ENCODE measurements at places on chromosomes 3 and 15. TPM values are rescaled to one million over a fixed set of nuclear protein-coding genes. Genes with fewer than 3 reads are reported as not detected.

The A4GNT gene
- polyA plus RNA-seq: not detected

The ROBO2 gene
- polyA plus RNA-seq: 2.6 TPM

The LOXL1 gene
- 6.7 TPM for polyA plus RNA-seq

The TMEM44 gene
- 7.1 TPM for polyA plus RNA-seq

The MUC4 gene
- 1.3 TPM for polyA plus RNA-seq

The DCBLD2 gene
- polyA plus RNA-seq: 5.5 TPM

The CYP8B1 gene
- 0.02 TPM for polyA plus RNA-seq

The NPAP1 gene
- polyA plus RNA-seq: not detected

DNA sequence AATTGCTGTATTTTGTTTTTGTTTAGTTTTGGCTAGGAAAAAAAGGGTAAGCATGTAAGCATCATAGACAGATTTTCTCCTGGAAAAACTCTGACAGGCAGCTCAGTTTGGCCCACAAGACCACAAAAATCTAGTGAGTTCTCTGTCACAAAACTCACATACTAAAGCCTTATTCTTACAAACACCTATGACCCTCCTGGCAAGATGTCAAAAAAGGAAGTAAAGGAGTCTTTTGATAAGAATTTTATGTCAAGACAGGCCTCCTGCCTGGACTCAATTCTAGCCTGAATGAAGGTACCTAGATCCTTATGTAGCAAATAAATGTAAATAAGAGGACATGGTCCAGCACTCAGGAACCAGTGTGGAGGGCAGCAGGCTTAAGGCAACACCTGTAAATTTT is 668.3 kb upstream of the ZNF385D start:
- DNase-seq: no peak

DNA sequence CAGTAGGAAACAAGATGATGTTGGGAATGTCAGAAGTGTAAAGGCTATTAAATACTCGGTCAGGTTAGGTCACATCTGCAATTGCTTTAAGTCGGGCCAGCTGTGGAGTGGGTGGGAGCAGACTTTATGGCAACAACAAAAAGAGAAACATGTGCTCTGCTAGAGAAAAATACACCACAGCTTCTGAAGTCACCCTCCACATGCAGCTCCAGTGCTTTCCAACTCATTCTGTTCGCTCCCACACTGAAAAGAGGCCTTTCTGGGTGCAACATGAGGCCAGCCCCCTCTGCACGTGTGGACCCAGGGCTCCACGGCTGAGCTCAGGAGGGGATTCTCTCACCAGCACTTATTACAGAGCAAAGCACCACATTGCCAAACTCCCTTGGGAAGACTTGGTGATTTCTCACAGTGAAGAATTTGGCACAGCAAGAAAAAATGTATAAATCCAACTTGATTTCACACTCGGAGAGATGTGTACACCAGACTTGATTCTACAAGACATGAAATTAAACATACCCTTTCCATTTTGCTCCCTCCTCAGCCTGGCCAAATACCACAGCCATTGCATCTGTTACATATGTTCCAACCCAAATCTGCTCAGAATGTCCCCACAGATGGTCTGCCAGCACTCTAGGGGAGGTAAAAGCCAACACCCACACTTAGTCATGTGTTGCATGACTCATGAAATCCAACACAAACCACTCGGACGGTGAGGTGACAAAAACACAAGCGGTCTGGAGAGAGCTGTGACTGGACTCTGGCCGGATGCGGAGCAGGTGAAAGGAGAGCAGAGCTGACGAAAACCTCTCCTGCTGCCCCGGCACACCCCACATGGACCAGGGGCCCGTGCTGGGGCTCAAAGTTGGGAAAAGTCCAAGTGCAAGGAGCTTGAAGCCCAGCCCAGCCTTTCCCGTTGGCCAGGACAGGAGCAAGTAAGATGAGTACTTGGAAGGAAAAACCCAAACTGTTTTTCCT is 74.6 kb downstream of the ITGB5 start:
- DNase-seq: no peak

GRCh38 chr15:99409097-99409473 is 156.7 kb upstream of the MEF2A start:
- DNase-seq: no peak

GRCh38 chr15:52717481-52717880 is 38.3 kb upstream of the ATOSA start:
- no peak for DNase-seq

- no peak for DNase-seq
Measured at GRCh38 chr15:58314593-58315216, 117.1 kb upstream of the LIPC start.

DNA sequence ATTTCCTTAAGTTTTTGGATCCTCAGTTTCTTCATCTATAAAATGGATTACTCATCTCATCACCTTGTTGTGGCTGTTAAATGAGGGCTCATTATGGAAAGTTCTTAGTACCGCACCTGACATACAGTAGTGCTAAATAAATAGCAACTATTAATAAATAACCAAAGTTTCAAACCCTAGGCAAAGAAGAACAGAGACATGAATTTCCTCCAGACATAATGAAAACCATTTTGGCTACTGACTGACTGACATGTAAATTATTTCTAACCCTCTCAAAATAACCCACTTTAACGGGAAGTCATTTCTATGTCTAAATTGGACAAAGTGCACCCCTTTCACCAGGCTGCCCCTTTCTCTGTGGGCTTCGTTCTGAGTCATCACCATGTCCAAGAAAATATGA is 17.4 kb upstream of the KLHL6 start:
- no peak for DNase-seq

- no peak for DNase-seq
Measured at GRCh38 chr3:195583831-195584542, at the start of gene APOD. APOD (minus strand) TSS chr3:195583940; CDS start chr3:195579461, 4,479 bp downstream.

DNA sequence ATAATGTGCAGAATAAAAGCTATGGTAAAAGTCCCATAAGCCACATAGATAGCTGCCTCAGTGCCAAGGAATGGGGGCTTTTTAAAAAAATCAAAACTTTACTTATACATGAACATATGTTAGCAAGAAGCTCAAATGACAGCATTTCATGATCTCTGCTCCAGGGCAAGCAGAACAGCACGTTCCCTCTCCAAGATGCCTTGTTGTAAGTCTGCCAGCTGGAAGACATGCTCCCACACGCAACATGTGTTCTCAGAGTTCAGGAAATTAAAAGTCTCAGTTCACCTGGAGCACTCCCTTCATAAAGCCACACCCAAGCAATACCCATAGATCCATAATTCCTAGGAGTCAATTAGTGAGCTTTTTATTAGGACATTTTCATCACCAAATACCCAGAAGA is 52.2 kb downstream of the ABI3BP start:
- no peak for DNase-seq

GRCh38 chr3:42098171-42098570 is 7.0 kb downstream of the TRAK1 start:
- no peak for DNase-seq

GRCh38 chr3:12963922-12964701 is 109.1 kb downstream of the IQSEC1 start:
- DNase-seq: no peak

GRCh38 chr3:62242831-62243509 is 130.4 kb downstream of the FEZF2 start:
- DNase-seq: no peak

- no peak for DNase-seq
Measured at GRCh38 chr3:132643366-132643765, 16.2 kb downstream of the ACAD11 start.

DNA sequence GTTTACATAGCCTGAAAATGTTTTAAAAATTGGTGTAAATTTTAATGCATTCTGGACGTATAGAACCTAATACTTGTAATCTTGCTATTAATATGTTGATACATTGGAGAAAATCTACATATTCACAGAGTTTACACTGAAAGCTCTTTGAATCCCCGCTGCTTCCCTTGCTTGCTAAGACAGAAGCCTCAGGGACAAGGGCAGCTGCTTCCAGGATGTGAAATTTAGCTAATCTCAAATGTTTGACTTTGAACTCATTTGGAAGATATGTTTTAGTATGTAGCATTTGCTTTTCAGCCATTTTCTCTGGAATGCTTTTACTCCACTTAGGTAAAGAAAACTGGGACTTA is 172.0 kb downstream of the RBMS3 start:
- no peak for DNase-seq

DNA sequence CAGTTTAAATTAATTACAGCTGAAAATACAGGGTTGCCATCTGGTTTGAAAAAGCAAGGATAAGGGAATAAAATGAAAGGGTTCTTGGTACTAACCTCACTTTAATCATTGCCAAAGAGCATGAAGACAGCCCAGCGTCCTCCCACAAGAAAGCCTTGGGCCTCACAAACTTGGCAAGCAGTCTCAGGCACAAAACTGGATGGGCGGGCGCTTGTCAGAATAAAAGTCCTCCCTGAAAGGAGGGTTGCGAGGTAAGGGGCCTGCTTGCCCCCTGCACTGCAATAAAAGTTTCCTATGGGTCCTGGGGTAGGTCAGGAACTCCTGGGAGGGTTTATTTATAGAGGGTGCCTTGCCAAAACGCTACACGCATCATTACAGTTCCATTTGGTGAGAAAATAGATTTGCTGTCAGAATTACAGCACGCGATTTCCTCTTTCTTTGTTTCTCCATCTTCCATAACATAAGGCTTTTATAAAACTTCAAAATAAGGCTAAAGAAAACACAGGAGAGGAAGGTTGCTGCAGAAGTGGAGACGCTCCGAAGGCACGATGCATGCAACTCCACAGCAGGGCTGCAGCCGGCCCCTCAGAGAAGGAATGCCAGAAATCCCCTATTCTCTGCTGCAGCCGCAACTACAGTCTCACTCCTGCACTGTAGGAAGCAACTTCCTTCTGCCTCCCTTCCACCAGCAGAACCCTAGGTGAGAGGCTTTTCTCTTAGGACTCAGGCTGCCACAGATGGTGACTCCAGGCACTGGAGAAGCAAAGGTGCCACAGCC is 61.3 kb downstream of the VGLL4 start:
- no peak for DNase-seq

- DNase-seq: peak; percentile 23
Measured at GRCh38 chr15:59917504-59918157, 86.5 kb upstream of the FOXB1 start.

DNA sequence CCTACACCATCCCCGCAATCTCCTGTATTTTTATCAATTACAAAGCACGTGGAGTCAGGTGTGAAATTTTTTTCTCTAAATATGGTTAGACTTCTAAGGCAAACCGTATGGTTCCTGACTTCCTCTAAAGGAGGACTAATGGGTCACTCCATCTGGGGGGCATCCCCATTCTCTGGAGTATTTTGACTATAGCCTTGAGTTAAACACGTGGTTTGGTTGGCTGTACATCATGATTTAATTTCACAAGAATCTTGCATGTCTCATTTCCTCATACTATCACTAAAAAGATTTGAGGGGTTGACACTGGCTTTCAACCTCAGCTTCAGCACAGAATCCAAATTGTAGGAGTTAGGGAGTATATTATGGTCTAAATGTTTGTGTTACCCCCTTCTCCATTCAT is 25.3 kb upstream of the ZNF770 start:
- DNase-seq: no peak

DNA sequence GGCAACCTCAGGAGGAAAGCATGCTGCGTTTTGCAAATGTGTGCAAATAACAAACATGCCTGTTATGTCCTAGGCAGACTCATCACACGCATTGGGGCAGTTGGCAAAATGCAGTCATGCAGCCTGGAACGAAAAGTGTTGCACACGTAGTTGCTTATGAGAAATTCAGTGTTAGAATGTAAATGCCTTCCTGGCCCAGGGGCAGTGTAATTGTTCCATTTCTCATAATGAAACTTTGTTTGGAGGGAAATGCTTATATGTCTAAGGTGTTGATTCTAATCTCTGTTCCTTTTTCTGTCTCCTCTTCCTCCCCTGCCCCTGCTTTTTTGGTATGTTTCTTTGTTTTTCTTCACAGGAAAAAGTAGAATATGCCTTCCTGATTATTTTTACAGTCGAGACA is 156.0 kb downstream of the CACNA1D start:
- DNase-seq: no peak

GRCh38 chr3:17130956-17131355 is 246.2 kb downstream of the PLCL2 start:
- DNase-seq: no peak

- DNase-seq: no peak
Measured at GRCh38 chr15:87038404-87038803, 958.7 kb downstream of the AGBL1 start.

DNA sequence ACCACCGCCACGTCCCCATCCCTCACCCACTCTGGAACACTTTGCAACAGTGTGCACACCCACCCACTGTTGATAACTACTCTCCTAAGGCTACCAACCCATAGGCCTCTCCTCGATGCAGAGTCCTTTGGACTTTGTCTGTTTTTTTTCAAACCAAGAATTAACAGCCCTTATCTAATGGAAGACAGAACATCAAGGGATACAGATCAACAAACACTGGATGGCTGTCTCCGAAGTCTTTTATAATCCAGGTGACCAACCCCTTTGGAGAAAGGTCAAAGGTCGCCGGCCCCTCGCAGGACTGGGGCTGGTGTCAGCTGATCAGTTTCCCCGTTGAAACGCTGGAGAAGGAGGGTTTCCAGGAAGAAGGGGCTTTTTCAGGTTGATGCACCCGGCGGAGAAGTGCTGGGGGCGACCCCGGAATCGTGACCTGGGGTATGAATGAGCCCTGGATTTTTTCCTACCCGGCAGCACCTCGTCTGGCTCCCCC is 532 bp downstream of the B4GALT4 start:
- peak; percentile 23 for DNase-seq

DNA sequence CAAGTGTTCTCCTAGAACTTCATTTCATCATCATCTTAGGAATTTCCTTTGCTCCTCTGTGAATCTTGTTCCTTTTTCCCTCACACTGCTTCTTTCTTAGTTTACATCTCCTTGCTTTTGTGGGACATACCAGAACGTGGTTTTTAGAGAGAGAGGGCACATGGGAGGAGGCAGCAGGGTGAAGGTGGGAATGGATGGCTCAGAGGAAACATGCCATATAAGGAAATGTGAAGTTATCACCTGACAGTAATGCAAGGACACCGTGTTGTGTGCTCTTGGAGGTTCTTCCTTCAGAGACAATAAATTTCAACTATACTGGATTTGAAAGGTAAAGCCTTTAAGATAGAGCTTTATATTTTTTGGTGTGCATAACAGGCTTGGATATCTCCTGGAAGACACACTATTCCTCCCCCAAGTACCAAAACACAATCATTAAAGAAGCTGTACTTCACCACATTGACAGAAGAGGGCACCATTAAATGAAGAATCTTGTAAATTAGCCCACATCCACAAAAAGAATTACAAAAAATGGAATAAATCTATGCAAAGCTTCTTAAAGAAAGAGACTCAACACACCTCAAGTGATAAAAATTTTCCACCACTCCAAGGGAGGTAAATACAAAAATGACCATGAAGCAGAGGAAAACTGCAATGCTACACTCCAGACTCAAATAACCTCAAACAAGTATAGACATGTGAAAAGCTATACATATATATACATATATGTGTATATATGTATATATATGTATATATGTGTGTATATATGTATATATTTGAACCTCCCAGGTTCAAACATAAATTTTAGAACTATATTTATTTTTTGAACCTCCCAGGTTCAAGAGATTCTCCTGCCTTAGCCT is 26.1 kb downstream of the RPL39L start:
- peak; percentile 42 for DNase-seq

- DNase-seq: no peak
Measured at GRCh38 chr3:128405554-128406277, 61.0 kb downstream of the DNAJB8 start.

Data from thymus (tissue), 14 donors.